AG10803 (cell line): ENCODE measurements at places on chromosomes 12 and 14.
A peak's percentile ranks its signal among the peaks of the same experiment; 100 is the strongest.

DNA sequence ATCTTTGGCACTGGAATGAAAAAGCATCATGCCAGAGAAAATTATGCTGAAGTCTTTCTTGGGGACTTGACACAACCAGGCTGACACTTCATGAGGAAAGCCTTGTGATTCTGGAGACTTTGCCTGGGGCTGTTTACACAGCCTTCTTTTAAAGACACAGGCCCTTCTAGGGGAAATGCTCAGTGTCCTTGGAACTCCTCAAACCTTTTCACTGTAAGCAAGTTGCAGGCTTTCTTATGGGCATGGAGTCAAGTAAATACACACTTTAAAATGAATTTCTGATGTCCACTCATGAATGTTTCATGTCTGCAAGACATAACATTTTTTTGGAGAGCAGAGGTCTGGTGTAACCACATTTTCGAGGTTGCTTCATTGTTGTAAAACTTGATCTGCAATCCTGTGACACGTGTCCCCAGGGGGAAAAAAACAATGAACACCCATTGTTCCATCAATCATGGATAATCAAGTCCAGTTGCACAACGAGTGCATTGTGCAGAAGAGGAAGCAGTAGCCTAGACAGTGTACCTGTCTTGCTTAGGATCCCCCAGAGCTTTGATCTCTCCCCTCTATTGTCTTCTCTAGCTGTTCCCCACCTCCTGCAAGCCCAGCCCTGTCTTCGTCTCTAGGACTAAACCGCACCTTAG, 155.1 kb upstream of the PRICKLE1 start:
- DNase-seq: peak; percentile 83

GRCh38 chr14:31510222-31510621, 22.4 kb upstream of the GPR33 start:
- DNase-seq: peak; percentile 8

DNA sequence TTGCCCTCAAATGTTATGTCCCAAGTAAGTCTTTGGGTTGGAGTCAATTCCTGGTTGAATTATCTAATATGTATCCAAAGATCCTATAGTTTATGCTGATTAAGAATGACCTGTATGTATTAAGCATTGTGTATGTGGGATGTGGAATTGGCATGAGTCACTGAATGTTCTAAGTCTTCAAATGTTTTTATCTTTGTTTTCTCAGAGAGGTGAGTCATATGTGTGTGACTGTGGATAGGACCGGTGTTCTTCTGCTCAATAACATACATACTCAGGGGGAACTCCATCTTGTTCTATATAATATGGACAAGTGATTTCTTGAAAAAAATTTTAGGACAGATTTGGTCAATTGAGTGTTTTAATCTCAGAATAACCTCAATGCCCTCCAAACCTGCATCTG, 57.9 kb downstream of the NAV3 start:
- peak; percentile 3 for DNase-seq

- DNase-seq: no peak
These were observed 14.9 kb downstream of the GIT2 start for GRCh38 chr12:109981311-109981710.

DNA sequence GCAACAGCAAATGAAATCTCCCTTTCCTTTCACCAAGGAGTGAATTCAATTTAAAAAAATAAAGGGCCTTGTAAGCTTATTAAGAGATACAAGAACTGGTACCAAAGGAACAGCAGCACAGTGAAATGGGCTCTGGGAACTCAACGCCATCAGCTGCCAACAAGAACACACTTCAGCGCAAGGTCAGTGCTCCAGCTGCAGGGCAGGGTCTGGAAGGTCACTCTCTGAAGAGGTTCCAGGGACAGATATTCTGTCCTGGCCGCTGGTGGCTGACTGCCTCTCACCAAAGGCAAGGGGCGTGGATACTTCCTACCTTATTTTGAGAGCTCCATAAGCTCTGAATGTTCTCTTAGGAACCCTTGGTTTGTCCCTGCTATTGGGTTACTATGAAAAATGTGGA, 186.6 kb downstream of the CALM1 start:
- DNase-seq: no peak

- no peak for DNase-seq
These were observed 38.3 kb downstream of the A2M start for GRCh38 chr12:9077152-9078031.
